ENCODE measurements at places on chromosomes 11 and 22.

DNA sequence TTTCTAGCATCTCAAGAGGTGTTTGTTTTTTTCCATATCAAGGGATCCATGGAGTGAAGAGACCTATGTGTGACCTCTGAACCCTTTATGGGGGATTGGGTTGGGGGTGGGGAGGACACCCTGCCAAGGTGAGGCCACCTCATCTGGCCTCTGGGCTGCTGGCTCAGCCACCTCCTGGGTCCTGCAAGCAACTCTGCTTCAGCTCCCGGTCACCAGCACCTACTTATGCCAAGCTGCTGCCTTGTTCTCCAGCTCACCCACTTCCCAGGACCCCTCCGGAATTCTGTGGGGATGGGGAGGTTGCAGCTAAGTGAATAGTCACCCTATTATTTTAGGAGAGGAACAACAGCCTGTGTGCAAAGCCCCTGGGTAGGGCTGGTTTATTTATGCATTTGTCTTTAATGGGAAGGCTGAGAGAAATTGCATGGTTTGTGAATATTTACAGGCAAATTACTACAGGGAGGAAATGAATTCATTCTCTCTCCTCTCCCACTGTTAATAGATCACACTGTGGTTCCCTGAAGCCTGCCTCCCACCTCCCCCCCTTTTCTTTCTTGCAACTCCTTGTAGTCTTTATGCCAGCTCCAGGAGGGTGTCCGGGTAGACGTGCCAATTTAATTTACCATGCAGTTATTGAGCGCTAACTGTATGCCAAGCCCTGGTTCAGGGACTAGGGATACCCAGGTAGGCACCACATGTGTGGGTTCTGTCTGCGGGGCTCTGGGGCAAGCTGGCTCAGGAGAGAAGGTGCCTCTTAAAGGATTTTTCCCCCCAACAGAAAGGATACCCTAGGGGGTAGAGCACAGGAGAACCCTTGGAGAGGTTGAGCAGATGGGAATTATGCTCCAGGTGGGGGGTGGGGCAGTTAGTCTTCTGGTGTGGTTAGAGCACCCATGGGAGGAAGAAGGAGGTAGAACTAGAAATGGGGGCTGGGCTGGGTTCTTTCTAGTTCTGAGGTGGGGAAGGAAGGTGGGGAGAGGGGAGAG is 50.7 kb downstream of the TSPAN18 start:
- no peak for DNase-seq

DNA sequence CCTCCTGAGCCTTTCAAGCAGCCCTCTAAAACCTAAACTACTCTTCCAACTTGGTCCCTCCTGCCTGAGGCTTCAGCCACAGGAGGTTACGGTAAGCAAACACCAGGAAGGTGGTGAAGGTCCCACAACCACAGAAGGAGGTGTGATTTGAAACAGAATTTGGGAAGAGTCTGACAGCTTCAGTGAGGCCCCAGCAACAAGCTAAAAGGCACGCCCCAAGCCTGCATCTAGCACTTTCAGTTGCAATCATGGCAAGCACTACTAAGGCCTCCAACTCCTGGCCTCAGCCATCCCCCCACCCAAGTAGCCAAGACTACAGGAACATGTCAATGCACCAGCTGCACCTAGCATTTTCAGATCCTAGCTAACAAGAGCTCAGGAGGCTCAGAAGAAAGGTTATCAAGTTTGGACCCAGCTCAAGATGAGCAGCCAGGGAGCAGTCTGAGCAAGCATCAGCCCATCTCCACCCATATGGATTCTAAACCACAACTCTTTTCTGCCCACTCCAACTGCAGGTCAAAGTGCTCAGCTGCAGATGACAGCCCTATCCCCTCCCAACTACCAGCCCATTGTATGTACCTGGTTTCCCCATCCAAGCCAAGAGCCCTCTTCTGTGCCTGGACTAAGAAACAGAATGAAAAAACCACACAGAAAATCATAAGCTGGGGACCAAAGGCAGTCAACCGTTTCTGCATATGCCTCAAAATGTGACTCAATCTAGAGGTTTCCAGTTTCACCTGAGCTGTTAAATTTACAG is 10.4 kb upstream of the AHNAK start:
- no peak for DNase-seq

DNA sequence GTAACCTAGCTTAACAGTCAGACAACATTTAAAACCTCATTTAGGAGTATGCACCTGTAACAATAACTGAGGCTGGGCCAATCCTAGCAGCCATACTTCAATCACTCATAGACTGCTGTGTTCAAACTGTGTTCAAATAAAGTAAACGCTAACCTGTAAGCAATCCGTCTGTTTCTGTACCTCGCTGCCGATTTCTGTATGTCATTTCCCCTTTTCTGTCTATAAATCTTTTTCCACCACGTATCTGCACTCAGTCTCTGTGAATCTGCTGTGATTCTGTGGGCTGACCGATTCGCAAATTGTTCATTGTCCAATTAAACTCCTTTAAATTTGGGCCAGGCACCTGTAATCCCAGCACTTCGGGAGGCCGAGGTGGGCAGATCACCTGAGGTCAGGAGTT is 12.3 kb downstream of the APOBEC3H start:
- no peak for DNase-seq

DNA sequence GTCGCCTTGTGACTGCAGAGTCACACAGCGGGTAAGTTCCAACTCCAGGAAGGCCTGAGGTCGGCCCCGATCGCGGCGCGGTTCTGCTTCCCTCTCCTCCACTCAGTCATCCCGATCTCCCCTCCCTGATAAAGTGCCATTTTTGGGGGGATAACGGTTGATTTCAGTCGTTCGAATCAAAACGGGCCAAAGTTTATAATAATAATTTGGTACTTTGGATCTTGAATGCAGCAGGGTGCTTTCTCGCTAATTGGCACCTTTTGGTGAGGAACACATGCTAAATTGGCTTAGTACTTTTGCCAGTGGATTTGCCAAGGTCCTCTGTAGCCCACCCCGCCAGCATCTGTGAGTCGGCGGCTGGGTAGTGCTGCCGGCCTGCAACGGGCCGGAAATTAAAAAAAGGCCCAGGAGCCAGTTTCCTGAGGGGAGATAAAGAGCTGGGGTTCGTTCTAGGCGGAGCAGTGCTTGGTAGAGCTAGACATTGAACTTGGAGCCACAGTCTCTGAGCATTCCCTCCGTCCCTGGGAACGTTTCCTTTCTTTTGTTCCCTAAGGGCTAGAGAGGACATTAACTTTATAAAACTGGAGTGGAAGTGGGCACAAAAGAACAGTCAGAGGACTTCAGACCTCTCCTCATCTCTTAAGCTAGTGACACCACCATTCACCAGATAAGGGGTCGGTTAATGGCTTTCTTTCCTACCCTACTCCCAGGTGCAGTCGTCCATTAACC is 997 bp downstream of the UBE2L3 start:
- no peak for DNase-seq

DNA sequence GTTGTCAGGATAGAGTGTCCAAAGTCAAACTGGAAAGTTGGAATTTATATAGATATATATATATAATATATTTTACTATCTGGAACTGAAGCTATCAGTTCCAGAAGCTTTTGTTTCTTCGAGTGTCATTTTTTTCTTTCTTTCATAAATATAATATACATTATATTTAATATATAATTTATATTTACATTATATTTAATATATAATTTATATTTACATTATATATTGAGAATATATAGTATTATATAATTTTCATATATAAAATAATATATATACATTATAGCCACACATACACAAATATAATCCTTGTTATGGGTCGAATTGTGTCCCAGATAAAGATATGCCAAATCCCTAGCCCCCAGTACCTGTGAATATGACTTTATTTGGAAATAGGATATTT is 842.3 kb upstream of the LRRC4C start:
- DNase-seq = no peak

DNA sequence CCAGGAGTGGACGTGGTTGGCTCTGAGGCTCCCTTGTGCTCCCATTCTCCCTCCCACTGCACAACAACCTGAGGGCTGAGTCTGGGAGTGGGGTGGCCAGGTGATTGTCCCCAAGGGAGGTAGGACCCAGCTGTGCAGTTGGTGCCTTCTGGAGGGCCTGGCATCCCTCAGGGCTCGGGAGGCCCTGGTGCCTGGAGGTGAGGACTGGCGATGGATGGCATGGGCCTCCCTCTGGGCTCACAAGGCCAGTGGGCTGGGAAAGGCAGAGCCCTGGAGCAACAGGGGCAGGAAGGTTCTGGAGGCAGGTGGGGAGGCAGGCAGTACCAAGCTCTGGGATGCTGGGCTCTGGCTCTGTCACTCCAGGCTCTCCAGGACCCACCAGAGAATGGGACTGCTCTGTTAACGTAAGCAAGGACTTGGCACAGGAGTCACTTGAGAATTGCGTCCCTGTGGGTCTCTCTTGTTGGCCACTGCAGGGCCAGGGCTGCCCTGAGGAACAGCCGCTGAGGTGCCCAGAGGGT is 114.2 kb downstream of the KCNQ1OT1 start:
- DNase-seq = no peak

DNA sequence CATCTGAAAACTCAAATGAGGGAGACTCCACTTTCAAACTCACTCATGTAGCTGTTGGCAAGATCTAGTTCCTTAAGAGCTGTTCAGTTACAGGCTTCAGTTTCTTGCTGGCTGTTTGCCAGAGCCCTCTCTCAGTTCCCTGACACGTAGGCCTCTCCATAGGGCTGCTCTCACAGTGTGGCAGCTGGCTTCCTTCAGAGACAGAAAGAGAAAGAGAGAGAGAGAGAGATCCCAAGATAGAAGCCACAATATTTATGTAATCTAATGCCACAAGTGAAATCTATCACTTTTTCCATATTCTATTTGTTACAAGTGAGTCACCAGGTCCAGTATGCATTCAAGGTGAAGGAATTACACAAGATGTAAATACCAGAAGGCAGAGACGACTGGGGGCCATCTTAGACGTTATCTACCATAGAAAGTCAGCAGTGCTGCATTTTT is 168.8 kb downstream of the RCN1 start:
- no peak for DNase-seq

- no peak for DNase-seq
Measured at GRCh38 chr22:40156001-40156516, 21.7 kb upstream of the TNRC6B start.

DNA sequence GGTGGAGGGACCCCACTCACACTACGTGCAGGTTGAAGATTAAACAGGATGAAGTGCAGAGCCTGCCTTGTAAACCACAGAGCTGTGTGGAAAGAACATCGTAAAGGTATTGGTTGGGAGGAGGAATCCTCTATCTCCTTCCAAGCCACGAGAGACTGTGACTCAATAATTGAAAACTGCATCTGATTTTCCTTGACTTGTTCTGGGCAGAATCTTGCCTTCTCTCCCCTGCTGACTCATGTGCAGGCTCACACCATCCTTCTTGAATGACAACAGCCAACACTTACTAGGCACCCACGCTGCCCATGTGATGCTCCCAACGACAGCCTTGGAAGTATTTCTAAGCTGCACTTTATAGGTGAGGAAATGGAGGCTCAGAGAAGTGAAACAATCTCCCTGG is 563.0 kb downstream of the MIAT start:
- no peak for DNase-seq

GRCh38 chr11:23211221-23211620 is 350.9 kb upstream of the CCDC179 start:
- DNase-seq = no peak

GRCh38 chr11:134454146-134454690 is 42.2 kb upstream of the B3GAT1 start:
- DNase-seq = no peak

DNA sequence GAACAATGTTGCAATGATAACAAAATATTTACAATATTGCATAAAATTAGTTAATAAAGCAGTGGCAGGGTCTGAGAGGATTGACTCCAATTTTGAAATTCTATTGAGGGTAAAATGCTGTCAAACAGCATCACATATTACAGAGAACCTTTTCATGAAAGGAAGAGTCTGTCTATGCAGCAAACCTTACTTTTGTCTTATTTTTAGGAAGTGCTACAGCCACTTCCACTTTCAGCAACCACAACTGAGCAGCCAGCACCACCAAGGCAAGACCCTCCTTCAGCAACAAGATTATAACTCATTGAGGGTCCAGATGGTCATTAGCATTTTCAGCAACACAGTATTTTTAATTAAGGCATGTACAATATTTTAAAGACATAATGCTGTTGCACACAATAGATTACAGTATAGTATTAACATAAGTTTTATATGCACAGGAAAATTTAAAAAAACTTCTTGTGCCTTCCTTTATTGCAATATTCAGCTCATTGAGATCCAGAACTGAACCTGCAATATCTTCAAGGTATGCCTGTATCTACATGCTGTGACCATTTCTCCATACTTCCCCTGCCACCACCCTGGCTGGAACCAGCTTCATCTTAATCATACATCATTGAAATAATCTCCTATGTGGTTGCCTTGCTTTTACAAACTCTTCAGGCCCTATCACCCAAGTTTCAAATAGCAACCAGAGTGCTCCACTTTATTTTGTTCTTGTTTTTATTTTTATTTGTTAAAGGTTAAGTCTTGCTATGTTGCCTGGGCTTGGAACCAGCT is 711.2 kb downstream of the KCNA4 start:
- DNase-seq = no peak

DNA sequence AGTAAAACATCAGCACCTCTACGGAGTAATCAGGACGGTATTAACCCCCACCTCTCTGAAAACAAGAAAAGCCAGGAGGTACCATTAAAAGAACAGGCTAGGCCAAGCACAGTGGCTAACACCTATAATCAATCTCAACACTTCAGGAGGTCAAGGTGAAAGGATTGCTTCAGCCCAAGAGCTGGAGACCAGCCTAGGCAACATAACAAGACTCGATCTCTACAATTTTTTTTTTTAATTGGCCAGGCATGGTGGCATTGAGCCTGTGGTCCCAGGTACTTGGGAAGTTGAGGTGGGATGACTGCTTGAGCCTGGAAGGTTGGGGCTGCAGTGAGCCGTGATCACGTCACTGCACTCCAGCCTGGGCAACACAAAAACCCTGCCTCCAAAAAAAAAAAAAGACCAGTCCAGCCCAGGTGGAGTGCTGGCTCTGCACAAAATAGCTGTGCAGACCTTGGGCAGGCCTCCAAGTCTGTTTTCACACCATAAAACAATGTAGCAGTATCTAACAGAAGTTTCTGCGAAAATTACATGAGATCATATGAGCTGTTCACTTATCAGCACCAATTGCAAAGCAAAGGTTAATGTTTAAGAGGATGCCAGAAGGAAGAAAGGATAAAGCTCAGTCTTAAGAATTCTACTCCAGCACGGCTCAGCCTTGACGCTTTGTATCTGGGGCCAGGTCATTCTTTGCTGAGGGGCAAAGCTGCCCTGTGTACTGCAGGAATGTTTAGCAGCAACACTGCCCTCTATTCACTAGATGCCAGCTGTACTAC is 14.8 kb downstream of the CHKA start:
- DNase-seq = no peak

- no peak for DNase-seq
Measured at GRCh38 chr11:119858288-119858687, 129.3 kb upstream of the NECTIN1 start.

GRCh38 chr22:39946503-39947219 is 13.5 kb upstream of the TMA7B start:
- DNase-seq = no peak

GRCh38 chr22:36928196-36928595 is 14.8 kb downstream of the CSF2RB start:
- no peak for DNase-seq
